ENCODE measurements at places on chromosomes 2 and 18. TPM values are rescaled to one million over a fixed set of nuclear protein-coding genes. Genes with fewer than 3 reads are reported as not detected.

DNA sequence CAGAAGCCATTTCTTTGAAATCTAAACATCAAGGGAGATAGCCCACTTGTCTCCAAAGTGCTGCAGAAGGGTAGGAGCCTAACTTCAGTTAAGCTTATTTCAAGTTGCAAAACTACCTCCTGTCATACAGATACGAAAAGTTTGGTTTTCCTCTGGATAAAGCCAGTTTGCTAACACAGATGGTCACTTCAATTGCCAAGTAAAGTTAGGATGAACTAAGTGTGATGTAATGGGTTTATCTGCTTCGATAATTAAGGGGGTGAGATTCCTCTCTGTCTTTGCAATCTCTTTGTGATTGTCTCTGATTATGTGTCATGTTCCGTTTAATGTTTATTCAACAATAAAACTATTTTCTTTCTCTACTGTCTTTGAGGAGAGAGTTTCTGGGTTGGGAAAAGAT, 156.4 kb downstream of the SLC39A10 start:
- no peak for DNase-seq

DNA sequence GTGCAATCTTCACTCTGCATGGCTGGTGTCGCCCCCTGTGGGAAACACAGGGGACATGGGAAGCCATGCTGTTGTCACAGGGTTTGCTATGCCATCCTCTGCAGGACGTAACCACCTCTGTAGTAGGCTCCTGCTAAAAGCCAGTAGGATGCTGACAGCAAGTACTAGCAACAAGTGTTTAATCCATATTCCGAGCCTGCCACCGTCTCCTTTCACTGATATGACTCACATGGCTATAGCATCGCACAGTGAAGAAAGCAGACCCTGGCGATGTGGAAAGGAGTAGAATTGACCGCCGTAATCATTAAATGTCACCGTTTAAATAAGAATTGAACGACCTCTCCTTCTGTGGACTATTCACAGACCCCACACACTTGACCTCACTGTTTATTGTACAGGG, 57.8 kb downstream of the CD8B2 start:
- DNase-seq, result no peak

DNA sequence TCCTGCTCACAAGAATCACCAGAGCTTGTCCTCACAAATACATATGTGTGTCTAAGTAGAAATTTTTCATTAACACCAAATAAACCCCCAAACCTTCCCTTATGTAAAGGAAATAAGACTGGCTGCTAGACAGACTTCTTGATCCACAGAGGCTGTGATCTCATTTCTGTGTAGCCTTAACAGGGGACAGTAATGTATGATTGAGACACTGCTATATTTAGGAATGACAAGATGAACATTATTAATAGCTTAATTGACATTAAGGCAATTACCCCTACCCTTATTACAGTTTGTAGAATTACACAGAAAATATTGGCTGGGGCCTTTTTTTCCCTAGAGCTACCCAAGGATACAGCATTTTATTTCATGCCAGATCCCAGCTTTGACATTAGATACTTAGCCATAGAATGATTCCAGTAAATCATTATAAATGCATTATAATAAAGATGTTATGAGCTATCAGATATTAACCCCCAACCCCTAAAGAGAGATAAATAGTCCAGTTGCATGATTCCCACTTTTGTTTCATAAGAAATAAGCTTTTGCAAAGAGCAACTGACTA, 392.1 kb upstream of the HNRNPA3 start:
- DNase-seq, result no peak

DNA sequence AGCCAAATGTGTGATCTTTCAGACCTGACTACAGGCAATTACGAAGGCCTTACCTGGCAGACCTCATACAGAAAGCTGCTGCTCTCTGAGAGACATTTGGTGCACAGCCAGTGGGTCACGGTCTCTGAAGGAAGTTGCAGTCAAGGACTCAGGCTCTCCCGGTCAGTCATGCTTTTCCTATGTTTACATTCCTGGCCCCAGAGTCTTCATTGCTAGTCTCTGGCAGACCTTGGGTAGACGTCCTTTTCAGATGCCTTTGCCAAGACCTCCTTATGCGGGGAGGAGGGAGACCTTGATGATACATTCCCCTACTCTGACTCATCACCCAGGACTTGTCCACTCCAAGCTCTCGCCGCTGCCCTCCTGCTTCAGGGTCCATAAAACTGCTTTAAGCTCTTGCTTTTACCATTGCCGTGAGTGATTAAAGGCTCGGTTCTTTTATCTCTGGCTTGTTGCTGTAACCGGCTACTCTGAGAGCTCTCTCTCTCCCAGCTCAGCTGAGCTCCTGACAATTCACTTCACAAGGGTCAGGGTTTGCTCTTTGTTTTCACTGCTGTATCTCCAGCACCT, 62.0 kb upstream of the SLC35F5 start:
- peak; percentile 61 for DNase-seq

DNA sequence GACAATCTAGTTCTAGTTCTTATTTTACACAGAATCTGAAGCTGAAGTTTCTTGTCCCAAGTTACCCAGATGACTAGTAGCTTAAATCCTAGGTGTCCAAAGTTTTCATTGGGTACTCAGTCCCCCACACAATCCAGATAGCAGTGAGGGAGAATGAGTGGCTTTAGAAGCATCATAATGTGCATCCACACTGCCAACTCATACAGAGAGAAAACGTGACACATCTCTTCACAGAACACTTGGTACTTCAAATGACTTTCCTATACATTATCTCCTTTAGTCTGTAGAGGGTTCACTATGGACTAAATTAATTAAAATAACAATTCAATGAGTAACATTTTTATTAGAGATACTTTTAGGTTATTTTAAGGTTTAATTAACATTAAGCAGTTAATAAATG, 45.2 kb downstream of the STRADB start:
- no peak for DNase-seq

DNA sequence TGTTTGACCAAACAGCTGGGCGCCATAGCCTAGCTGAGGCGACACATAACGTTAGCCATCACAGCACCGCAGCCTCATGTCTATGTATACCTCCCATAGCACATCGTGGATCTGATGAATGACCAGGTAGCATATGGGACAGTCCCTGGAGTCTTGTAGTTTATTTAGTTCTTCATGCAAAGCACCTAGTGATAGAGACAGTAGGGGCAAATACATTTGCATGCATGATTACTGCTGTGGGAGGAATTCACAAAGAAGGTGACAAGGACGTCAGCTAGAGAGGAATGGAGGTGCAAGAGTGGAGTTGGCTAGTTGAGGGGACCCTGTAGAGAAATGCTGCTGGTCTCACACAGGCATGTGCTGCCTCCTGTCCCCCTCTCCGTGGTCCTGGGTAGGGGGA, 478.9 kb upstream of the HS6ST1 start:
- DNase-seq, result no peak

The ALLC gene
- not detected for total RNA-seq

- no peak for DNase-seq
Observed at GRCh38 chr2:22055784-22056620, 932.2 kb downstream of the TDRD15 start.

- no peak for DNase-seq
Observed at GRCh38 chr2:43657241-43657640, 19.0 kb downstream of the C1GALT1C1L start.

GRCh38 chr2:138564586-138565229, 63.1 kb downstream of the SPOPL start:
- peak; percentile 12 for DNase-seq

- no peak for DNase-seq
Observed at GRCh38 chr2:147712051-147712450, 132.8 kb upstream of the ACVR2A start.

The LRRTM1 gene
- not detected for total RNA-seq

DNA sequence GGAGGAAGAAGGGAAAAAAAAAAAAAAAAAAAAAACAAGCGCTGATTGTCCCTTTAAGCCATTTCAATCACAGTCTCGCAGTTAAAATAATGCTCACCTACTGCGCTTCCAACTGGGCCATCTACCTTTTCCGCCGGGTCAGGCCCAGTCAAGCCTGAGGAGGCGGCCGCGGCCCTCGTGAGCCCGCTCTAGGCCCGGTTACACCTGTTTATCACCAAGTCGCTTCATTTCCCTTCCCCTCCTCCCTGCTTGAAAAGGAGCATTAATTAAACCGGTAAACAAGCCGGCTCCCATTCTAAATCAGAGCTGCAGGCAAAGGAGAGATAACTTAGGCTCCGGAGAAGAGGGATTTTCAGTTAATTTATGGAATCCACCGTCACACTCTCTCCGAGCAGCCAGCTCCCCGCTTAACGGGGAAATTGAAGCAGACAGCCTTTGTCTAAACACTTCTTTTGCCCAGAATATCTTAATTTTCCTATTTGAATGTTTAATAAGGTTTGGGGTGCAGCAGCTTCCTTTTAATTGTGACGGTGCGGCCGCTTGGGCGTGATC, 140.1 kb upstream of the SIX3 start:
- DNase-seq, result no peak

GRCh38 chr2:168469281-168469988, 13.4 kb downstream of the CERS6 start:
- DNase-seq, result no peak

DNA sequence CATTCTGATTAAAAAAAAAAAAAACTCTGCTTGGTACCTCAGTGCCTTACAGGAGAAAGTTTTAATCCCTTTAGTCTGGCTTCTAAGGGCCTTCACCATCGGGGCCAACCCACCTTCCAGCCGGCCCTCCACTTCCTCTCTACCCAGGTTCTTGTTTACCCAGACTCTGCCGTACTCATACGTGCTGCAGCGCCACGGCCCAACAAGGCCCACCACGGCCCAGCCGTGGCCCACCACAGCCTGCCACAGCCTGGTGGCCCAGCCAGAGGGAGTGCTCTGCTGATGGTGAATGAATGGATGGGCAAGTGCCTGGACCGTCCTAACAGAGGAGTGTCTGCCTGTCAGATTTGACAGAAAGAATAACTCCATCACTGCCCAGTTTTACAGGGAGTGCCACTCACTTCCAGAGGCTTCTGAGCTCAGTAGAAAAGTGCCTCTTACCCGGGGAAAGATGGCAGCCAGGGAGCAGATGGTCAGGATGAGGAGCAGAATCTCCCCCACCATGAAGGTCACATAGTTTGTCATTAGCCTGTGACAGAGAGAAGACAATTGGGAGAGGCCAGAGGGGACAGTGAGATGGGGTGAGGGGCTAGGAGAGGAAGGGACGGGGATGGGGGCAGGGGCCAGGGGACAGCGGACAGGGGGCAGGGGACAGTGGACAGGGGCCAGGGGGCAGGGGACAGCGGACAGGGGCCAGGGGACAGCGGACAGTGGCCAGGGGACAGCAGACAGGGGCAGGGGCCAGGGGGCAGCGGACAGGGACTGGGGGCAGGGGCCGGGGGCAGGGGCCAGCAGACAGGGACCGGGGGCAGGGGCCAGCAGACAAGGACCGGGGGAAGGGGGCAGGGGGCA, 38.2 kb downstream of the CENPO start:
- no peak for DNase-seq

The EFHD1 gene
- 3.8 TPM for total RNA-seq

GRCh38 chr2:224038049-224038829, 847 bp downstream of the SERPINE2 start:
- DNase-seq, result no peak

DNA sequence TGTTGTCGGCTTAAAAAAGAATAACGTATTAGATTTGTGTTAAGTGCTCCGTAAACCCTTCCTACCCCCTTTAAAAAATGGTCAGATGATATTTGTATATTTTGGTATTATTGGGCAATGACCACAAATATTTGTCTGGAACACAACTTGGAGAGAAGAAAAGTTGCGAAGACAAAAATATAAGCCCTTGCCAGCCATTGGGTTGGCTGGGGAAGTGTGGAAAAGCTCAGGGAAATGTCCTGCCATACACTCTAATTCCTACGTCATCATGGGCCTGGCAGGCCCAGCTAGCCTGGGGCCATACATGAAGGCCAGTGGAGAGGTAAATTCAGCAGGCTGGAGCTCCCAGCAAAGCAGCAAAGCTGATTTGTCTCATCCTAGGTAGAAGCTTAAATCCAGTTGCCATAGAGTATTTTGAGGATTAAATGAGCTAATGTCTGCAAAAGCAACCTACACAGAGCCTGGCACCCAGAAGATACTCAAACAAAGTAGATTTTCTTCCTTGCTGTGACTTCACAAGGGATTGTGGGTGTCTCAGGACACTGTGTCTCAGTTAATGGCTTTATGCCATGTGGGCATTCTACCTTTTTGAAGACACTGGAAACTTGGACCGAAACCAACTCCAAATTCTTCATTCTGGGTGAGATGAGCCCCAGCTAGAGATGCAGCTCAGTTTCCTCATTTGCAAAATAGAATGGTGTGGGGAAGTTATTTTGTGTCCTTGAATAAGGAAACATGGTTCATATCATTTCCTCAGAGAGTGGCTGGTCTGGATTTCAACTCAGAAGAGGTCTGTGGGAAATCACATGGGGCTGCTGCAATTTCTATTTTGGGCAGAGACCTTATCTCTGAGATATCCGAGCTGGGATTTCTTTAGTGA, 87.9 kb upstream of the MAP4K3 start:
- DNase-seq, result no peak

The WNT6 gene
- total RNA-seq, result not detected

The NEB gene
- total RNA-seq, result 1.3 TPM

GRCh38 chr18:45055811-45056210, 375.1 kb downstream of the SETBP1 start:
- DNase-seq, result peak; percentile 32

- no peak for DNase-seq
Observed at GRCh38 chr2:134282629-134283400, 28.9 kb downstream of the MGAT5 start.

The ACMSD gene
- total RNA-seq, result not detected

The NPHP1 gene
- total RNA-seq, result 5.3 TPM

- DNase-seq, result no peak
Observed at GRCh38 chr2:132766573-132766972, 96.6 kb upstream of the LYPD1 start.

- no peak for DNase-seq
Observed at GRCh38 chr2:111160758-111161157, 40.0 kb downstream of the BCL2L11 start.

Data from left lung (tissue), 14 donors.